ENCODE measurements at places on chromosomes 4 and X.

DNA sequence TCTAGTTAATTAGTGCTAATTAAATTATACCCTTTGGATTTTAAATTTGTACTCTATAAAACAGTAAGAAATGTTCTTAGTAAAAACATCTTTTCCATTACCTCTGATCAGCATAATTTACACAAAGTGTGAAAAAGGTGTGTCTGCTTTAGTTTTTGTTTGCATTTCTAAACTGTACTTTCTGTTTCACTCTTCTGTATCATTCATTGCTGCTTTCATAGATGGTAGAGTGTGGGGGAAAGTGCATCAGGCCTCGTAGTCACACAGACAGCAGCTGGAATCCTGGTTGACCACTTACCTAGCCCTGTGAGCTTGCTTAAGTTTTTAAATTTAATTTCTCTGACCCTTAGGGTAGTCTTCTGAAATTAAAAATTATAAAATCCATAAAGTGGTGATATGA is 275.4 kb upstream of the PITX2 start:
- no peak for DNase-seq

DNA sequence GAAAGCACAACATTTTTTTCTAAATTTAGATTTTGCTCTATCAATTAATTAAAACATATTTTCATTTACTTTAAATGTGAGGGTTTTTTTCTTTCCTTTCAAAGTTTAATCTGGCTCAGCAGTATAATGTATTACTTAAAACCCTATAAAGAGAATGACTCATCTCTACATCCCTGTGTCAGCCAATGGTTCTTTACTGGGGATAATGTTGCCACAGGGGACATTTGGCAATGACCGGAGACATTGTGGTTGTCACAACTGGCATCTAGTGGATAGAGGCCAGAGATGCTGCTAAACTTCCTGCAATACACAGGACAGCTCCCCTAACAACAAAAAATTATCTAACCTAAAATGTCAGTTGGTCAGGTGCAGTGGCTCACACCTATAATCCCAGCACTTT is 53.8 kb downstream of the SYNPO2 start:
- no peak for DNase-seq

- no peak for DNase-seq
These were observed 115.7 kb upstream of the GPC4 start for GRCh38 chrX:133530960-133531359.

- DNase-seq: no peak
These were observed 6.2 kb downstream of the NR0B1 start for GRCh38 chrX:30302956-30303355.

GRCh38 chr4:185219551-185220344 is 10.3 kb downstream of the SNX25 start:
- no peak for DNase-seq

Measured in CD4-positive, alpha-beta T cell treated with Interleukin-17A for 4 hours (primary cell).